ENCODE measurements at places on chromosomes 12 and 14. TPM values are rescaled to one million over a fixed set of nuclear protein-coding genes. Genes with fewer than 3 reads are reported as not detected.

The KRT78 gene
- polyA plus RNA-seq: not detected

DNA sequence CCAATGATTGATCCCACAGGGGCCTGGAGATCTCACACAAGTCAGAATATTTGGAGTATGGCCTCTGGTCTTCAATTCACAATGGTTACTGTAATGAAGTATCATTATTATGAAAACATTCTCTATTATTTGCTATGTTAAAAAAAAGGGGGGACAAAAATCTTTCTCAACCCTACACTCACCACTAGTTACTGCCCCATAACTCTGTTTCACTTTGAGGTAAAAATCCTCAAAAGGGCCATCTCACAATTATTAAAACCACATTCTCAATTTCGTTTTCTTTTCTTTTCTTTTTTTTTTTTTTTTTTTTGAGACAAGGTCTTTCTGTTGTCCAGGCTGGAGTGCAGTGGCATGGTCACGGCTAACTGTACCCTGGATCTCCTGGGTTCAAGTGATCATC, 59.6 kb upstream of the KCNC2 start:
- DNase-seq: no peak

DNA sequence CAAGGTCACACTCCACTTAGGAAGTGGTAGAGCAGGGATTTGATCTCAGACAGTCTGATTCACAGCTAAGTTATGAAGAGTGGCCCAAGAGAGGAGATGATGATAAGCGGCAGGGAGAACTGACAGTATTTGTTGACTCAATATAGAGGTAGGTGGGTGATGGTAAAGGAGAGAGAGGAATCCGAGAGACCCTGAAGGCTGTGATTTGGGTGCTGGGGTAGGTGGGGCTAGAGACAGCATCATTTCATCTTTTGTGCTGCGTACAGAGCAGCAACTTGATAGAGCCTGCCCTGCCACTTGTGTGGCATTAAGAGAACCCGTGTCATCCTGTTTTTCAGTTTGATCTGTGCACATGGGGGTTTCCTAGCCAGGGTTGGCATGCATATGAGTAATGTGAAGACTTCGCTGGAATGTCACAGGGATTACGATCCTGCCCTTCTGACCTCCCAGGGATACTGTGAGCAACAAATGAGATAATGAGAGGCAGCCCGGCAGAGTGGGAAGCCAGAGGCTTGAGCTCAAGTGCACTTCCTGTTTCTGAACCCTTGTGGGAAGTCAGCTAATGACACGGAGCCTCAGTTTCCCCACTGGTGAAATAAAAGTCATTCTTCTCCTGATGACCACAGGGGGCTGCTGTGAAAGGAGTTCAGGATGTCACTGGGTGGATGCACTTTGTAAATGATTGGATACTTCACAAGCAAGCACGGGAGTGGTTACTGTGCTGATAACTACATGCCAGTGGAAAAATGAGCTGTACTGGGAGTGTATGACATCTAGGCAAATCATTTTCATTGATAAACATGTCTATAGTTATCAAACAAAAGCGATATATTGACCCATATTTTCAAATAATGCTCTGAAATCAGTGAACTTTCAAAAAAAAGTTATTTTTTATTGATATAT, 59.5 kb upstream of the IGF1 start:
- DNase-seq: no peak

DNA sequence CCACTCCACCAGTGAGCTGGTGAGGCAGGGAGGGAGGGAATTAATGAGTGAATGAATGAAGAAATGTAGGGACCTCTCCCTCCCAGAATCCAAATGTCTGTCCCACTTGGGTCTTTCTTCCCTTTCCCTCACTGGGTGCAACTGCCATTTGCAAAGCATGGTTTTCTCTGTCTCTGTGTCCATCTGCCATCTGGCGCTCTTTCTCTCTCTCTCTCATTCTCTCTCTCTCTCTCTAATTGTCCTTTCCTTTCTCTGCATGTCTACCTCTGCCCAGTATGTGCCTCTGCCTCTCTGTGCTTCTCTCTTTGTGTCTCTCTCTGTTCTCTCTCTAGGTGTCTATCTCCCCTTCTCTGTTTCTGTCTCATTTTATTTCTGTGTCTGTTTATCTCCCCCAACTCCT, 102.7 kb downstream of the CMKLR1 start:
- DNase-seq: no peak

Measured in left kidney (tissue), 8 donors.